ENCODE measurements at places on chromosomes 7 and 10. TPM values are rescaled to one million over a fixed set of nuclear protein-coding genes. Genes with fewer than 3 reads are reported as not detected.

Gene EBF3
- total RNA-seq = under 0.01 TPM

Gene CALML5
- total RNA-seq = not detected

Gene ADAMTS14
- total RNA-seq = 1.8 TPM

Gene OLAH
- total RNA-seq = not detected

Gene POLR2J2
- total RNA-seq = 1.5 TPM

Gene C10orf53
- not detected for total RNA-seq

Gene ANKRD2
- total RNA-seq = 1.8 TPM

Gene PALD1
- total RNA-seq = 0.33 TPM

Gene RAMP3
- under 0.01 TPM for total RNA-seq

Gene TAX1BP1
- 98.6 TPM for total RNA-seq

Gene TMEM229A
- total RNA-seq = not detected

Gene CCDC7
- total RNA-seq = 18.0 TPM

Gene COX19
- 9.2 TPM for total RNA-seq

Gene CALN1
- not detected for total RNA-seq

Gene ITPRID1
- not detected for total RNA-seq

Gene VSTM2A
- total RNA-seq = not detected

Gene SRRT
- total RNA-seq = 32.0 TPM

Gene EEPD1
- total RNA-seq = 8.4 TPM

Gene ABCB1
- 0.77 TPM for total RNA-seq

Gene PTER
- 10.4 TPM for total RNA-seq

Gene NAT16
- total RNA-seq = not detected

Gene FAM171A1
- 6.2 TPM for total RNA-seq

Gene HNRNPH3
- total RNA-seq = 36.5 TPM

Gene HOXA6
- 3.6 TPM for total RNA-seq

Gene NCAPG2
- 10.9 TPM for total RNA-seq

Gene TFEC
- total RNA-seq = under 0.01 TPM

Gene ZNF394
- total RNA-seq = 20.1 TPM

Gene CTAGE4
- total RNA-seq = 0.17 TPM

Gene ANXA8
- total RNA-seq = not detected

Gene PAPOLB
- under 0.01 TPM for total RNA-seq

Gene CUBN
- 1.3 TPM for total RNA-seq

Gene UNCX
- total RNA-seq = not detected

Gene AGFG2
- 3.1 TPM for total RNA-seq

Gene PAX4
- not detected for total RNA-seq

Gene IQUB
- total RNA-seq = 0.83 TPM

Gene STEAP2
- total RNA-seq = 29.8 TPM

Gene ADARB2
- total RNA-seq = not detected

Gene CYP3A7
- total RNA-seq = 37.8 TPM

All from fibroblast of lung (primary cell).